NCI-H2081 (cell line): ENCODE measurements at places on chromosomes 4 and X.

- DNase-seq = no peak
These were observed 173.5 kb downstream of the GRID2 start for GRCh38 chr4:92477298-92477697.

DNA sequence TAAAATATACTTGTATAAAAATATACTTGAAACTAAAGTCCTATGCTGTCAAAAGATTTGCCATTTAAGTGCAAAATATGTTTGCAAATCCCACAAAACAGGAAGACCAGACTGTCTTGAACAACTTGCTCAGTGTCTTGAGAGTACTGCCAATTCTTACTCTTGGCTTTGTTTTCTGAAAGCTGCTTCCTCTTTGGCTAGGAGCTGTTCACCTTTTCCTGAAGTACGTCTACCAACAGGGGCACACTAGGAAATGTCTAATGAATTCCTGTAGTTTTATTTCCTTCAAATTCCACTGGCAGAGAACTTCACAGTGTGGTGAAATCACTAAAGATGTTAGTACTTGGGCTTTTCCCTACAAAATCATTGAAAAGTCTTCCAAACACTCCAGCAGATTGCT is 46.4 kb upstream of the ABCG2 start:
- DNase-seq = no peak

DNA sequence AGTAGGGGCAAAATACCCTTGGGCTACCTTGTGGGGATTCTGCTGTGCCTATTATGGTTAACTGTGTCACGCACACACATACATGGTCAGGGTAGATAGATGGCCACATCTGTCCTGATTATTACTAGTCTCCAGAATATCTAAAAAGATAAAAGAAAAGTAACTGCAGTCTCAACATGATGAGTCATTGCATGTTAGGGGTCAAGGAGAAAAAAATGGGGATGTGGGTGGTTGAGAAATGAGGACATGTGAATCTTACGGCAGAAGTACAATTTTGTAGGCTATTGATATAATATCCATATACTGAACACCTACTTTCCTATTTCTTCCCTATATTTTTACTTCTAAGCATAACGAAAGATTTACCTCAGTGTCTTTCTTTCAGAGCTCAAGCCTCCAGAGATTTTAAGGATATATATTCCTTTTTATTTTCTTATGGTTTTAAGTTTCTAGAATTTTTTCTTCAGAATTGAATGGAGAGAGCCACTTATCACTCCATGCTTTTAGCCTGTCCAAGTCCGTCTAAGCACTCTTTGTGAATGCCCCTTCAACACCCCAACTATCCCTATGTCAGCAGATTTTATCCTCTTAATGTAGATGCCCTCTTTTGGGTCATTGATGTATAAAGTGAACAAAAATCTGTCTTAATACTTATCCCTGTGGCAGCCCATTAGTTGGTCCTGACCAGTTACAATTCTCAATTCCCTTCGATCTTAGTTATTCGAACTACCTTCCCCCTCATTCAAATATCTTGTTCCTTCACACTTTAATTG is 642.2 kb downstream of the IQCM start:
- DNase-seq = no peak

GRCh38 chr4:130393231-130393630 is 1297.3 kb downstream of the C4orf33 start:
- DNase-seq = no peak

DNA sequence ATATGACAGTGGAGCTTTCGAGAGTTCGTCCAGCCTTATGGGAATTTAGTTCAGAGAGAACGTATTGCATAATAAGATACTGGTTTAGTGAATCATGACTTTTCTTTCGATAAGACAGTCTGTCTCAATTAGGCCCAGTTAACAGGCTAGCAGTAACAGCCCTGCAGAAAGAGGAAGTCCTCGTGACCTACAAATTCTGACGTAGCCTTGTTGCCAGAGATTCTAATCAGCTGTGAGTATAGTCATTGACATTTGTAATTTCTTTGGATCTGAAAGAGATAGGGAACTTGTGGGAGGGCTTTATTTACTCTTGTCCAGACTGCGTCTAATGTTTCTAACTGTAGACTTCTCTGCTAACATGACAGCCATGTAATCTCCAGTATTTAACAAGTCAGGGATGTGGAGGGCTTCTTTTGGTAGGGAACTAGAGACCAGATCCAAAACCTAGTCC is 15.8 kb downstream of the ART3 start:
- no peak for DNase-seq

GRCh38 chr4:6812766-6813165 is 30.2 kb downstream of the KIAA0232 start:
- DNase-seq = no peak

DNA sequence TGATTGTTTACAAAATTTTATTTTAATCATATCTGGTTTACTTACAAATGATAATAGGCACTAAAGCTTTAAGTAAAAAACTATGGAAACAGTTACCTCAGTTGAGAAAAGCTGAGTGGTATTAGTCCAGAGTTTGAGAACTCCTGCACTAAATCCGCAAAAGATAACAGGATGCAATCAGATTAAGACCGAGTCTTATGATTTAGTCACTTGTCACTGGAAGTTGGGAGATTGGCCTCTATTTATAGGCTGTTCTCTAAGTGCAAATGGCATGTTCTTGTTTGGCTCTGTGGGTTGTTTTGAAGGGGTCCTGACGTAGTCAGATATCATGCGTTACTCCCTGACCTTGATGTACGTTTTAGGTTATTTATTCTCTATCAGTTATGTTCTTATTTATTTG is 6.3 kb downstream of the GPAT3 start:
- no peak for DNase-seq

DNA sequence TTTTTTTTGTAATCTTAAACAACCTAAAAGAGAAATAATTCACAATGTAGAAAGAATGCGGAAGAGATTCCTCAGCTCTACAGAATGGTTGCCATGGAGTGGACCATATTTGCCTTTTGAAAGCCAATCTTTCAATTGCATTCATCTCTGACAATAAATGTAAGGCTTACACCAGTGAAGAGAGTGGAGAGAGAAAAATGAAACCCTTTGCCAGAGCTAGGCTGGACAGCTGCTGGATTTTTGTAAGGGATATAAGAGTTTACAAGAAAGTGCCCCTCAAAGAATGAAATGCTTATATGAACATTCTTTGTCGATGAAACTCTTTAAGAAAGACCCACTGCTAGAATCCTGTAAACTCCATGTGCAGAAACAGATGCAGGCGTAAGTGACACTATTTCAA is 66.0 kb upstream of the FAT1 start:
- no peak for DNase-seq

GRCh38 chr4:8207314-8207713 is 8.2 kb downstream of the SH3TC1 start:
- no peak for DNase-seq

- DNase-seq = no peak
These were observed 192.2 kb upstream of the HS3ST1 start for GRCh38 chr4:11620861-11621260.

DNA sequence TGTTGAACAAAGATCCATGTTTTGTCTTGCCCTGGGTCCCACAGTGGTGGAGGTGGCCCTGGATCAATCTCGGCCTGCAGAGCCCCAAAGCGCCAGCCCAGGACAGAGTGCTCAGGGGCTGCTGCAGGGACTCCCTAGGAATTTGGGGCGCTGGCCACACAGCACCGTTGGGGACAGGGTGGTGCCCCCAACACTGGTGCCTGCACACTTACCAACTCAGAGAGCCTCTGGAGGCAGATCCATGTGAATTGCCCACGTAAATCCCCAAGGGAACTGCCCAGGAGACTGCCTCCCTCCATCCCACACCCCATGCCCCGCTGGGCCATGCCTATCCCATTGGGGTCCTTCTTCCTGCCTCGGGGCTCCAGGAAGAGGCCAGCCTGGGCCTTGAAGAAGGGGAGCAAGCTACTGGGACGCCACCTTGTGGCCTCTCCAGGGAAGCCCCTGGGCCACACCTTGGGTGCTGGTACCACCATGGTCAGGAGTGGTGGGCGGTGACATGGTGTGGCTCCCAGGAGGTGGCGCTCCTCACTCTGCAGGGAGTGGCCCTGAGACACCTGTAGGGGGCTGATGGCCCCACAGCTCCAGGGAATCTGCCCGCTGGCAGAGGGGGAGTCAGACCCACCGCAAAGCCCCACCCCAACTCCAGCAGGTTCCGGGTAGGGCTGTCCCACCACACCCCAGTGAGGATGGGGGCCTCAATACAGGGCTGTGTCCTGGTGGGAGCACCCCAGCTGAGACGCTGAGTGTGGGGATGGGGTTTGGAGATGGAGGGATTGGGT is 22.8 kb downstream of the CFAP99 start:
- peak; percentile 85 for DNase-seq

DNA sequence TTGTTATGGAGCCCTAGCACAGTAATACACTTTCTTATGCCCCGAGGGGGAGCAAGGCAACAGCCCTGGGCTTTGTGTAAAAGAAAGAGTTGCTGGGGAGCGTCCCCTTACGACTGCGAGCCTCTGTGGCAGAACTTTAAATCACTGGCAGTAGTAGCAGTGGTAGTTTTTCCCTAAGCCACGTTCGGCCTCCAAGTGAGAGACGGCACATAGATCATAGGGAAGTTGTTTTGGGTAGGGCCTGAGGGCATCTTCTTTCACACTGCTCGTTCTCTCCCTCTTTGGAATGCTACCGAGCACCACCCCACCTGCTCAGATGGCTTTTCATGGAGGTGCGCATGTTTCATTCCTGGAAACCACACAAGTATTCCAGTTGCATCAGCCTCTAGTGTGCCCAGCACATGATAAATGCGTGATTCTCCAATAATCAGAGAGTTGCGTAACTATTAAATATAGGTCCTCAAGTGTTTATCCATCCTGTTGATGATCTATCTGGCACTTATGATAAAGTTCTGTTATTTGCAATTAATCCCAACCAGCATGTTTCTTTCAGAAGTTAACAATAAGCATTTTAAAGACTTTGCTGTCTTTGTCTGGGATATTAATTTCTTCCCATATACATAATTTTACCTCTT is 7.0 kb upstream of the SYNPO2 start:
- no peak for DNase-seq

DNA sequence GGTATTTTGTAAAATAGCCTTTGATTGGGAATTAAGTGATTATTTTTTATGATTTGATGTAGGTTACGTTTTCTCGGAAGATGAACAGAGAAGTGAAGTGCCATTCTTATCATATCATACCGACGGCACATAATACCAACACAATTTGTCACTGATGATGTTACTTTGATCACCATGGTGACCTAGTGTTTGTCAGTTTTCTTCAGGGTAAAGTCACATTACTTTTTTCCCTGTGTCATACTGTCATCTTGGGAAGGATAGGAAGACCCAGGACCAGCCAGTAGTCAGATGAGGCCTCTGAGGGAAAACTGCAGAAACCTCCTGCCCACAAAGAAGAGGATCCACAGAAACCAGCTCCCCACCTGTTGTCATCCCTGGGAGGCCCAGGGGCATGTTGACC is 1.3 kb upstream of the MAGEC1 start:
- DNase-seq = no peak

DNA sequence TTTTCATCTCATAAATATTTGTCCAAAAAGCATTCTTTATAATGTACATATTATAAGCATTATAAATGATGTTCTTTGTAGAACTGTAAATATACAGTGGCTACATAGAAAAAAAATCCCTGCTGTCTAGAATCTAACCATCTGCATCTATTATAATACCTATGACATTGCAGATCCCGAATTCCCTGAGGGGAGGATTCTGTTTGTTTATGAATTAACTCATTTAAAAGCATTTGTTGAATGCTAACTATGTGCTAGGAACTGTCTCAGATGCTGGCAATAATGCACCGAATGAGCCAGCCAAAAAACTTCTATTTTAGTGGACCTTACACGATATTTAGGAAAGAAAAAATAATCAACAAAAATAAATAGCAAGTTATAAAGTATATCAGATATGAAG is 189.6 kb downstream of the PACRGL start:
- no peak for DNase-seq

- DNase-seq = no peak
These were observed 77.9 kb downstream of the EFHC2 start for GRCh38 chrX:44265559-44265958.

GRCh38 chrX:40434947-40435346 is 145.8 kb upstream of the ATP6AP2 start:
- DNase-seq = no peak

DNA sequence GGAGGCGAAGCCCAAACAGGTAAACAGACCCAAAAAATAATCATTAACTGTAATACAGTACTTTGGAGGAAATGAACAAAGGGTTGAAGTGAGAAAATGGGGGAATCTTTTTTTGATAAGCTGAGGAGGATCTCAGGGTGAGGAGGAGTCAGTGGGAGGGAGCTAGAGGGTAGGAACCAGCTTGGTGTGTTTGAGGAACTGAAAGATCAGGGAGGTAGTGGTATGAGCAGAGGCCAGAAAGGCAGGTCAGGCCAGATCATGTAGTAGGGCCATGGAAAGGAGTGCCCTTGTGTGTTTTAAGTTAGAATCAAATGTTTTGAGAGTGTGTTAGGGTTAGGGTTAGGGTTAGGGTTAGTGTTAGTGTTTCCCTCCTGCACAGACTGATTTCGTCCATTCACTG is 48.8 kb downstream of the PPP2R2C start:
- DNase-seq = no peak

DNA sequence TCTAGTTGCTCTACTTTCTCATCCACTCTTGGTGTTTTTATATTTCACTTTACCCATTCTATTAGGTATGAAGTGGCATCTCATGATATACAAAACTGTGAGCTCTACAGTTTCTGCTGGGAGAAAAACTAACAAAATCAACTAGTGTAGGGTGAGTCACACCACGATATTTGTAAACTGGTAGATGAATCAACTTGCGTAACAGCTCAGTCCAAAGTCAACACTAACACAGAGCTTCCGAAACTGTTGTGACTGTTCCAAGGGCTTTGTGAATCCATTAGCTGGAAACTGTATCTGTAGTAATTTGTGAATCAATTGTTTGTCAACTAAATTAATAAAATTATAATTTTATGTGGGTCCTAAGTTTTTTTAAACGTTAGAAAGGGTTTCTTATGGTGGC is 119.8 kb upstream of the TSPAN5 start:
- no peak for DNase-seq

- no peak for DNase-seq
These were observed 34.0 kb downstream of the BANK1 start for GRCh38 chr4:101824500-101824899.

DNA sequence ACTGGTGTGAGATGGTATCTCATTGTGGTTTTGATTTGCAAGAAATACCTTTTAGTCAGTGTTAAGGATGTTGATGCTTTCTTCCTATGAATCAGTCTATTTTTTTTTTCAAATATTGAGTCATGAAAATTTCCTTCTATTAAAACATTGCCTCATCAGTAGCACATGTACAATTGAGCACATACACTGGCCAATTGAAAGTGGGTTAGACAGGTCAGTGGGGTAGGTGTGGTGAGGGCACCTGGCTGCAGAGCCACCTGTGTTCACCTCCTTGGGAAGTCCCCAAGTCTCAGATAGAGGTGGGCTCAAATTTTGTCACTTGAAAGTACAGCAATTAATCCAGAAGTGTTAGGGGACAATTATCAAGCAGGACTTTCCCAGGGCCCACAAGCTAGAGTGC is 243.7 kb downstream of the SPRY1 start:
- DNase-seq = no peak

- peak; percentile 12 for DNase-seq
These were observed 83.0 kb downstream of the TNIP2 start for GRCh38 chr4:2673157-2673556.

GRCh38 chr4:139814323-139815015 is 148.8 kb downstream of the MGST2 start:
- peak; percentile 52 for DNase-seq
